ENCODE measurements at places on chromosomes 4 and X.

- DNase-seq: no peak
Measured at GRCh38 chr4:99668472-99668871, 10.8 kb upstream of the C4orf54 start.

DNA sequence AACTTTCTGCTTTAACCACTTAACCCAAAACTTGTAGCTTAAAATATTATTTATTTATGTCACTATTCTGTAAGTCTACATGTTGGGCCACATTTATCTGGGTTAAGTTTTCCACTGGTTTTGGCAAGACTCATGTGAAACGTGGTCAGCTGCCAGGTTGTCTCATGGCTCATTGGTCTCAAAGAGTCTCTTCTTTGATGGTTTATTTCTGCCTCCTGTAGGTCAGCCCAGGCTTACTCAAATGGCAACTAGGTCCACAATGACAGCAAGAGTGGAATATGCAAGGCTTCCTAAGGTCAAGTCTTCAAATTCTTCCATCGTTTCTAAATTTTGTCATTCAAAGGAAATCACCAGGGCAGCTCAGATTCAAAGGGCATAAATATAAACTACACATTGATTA, 828.7 kb downstream of the PCDH7 start:
- no peak for DNase-seq

DNA sequence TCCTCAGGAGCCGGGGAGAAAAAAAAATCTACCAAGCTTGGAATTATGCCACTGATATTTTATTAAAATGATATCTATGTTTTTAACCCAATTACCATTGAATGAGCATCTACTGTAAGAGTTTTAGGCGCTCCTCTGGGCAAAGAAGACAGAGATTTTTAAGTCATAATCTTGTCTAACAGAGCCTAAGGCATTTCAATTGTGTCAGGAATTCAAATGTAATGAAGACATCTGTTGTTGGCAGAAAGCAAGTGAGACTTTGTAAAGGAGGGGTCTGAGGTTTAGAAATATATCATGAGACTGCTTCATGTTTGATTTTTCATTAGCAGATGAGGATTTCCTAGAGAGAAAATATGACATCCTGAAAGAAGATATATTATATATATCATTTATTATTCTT, 1158.1 kb downstream of the FSTL5 start:
- DNase-seq: no peak

- no peak for DNase-seq
Measured at GRCh38 chr4:10020871-10021652, at the start of gene SLC2A9. Gene SLC2A9, minus strand, starts transcription at chr4:10021497. Its CDS starts 68 bp downstream, at chr4:10021429.

- no peak for DNase-seq
Measured at GRCh38 chrX:6257025-6257424, 28.4 kb upstream of the NLGN4X start.

- no peak for DNase-seq
Measured at GRCh38 chrX:112846187-112846586, 5.6 kb upstream of the AMOT start.

GRCh38 chr4:112747036-112747435, 110.1 kb downstream of the LARP7 start:
- DNase-seq: no peak

Measured in DMS 273 treated with DMSO at 0.1 percent for 48 hours (cell line).